ENCODE measurements at places on chromosomes 12 and 14. TPM values are rescaled to one million over a fixed set of nuclear protein-coding genes. Genes with fewer than 3 reads are reported as not detected.

DBX2 gene
- not detected for total RNA-seq

SAMD15 gene
- 0.35 TPM for total RNA-seq

KRT74 gene
- total RNA-seq, result 0.33 TPM

TMEM120B gene
- total RNA-seq, result 4.2 TPM

SMCO3 gene
- total RNA-seq, result not detected

FLVCR2 gene
- total RNA-seq, result 2.2 TPM

TMEM132D gene
- total RNA-seq, result not detected

WNT1 gene
- total RNA-seq, result not detected

TOMM20L gene
- not detected for total RNA-seq

TMTC1 gene
- total RNA-seq, result 5.1 TPM

ST8SIA1 gene
- total RNA-seq, result 0.23 TPM

CD163L1 gene
- total RNA-seq, result not detected

AMHR2 gene
- not detected for total RNA-seq

PLEKHG7 gene
- total RNA-seq, result not detected

OR6C6 gene
- total RNA-seq, result not detected

KERA gene
- not detected for total RNA-seq

OSBPL8 gene
- total RNA-seq, result 40.4 TPM

CLEC4E gene
- total RNA-seq, result not detected

ELK3 gene
- total RNA-seq, result 20.2 TPM

KRT71 gene
- not detected for total RNA-seq

ASPG gene
- not detected for total RNA-seq

C12orf54 gene
- total RNA-seq, result 2.6 TPM

SCNN1A gene
- 91.7 TPM for total RNA-seq

KITLG gene
- 11.8 TPM for total RNA-seq

C12orf50 gene
- not detected for total RNA-seq

KRT85 gene
- total RNA-seq, result not detected

KRT73 gene
- total RNA-seq, result not detected

KRT82 gene
- total RNA-seq, result not detected

MYH6 gene
- total RNA-seq, result not detected

TSHR gene
- not detected for total RNA-seq
